Endothelial cell of umbilical vein (primary cell): ENCODE measurements at places on chromosomes 3 and 15.

DNA sequence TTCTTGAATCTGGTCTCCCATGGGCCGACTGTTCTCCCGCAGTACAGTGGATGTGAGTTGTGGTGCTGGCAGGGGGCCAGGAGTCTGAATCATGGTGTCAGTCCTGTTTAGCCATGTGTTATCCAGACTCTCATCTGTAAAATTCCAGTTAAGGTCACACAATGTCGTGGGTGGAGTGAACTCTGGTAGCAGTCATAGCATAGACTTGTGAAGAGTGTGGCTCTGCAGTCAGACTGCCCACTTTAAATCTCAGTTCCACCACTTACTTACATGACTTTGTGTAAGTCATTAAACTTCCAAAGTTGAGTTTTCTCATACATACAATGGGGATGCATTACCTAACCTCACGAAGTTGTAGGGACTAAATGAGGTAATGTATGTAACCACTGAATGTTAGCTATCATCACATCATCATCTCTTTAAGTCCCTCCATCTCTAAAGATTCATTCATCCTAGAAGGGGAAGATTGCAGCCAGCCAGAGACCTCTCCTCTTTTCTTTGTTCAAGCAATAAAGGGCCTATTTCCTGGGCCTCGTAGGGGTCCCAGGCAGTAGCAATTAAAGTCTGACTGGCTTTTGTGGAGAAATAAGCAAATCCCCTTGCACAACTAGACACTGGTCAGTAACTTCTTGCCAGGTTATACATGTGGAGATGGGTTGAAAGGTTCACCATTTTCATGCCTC, 93.9 kb downstream of the PCCB start:
- no peaks in the 10 kb centered on the region for H3K27me3 ChIP-seq
- peak; percentile 91 for DNase-seq
- peaks cover 8% of the 10 kb centered on the region for H3K4me1 ChIP-seq
- no peak overlapping the region for H3K27ac ChIP-seq
- H3K4me3 ChIP-seq, result no peak overlapping the region

DNA sequence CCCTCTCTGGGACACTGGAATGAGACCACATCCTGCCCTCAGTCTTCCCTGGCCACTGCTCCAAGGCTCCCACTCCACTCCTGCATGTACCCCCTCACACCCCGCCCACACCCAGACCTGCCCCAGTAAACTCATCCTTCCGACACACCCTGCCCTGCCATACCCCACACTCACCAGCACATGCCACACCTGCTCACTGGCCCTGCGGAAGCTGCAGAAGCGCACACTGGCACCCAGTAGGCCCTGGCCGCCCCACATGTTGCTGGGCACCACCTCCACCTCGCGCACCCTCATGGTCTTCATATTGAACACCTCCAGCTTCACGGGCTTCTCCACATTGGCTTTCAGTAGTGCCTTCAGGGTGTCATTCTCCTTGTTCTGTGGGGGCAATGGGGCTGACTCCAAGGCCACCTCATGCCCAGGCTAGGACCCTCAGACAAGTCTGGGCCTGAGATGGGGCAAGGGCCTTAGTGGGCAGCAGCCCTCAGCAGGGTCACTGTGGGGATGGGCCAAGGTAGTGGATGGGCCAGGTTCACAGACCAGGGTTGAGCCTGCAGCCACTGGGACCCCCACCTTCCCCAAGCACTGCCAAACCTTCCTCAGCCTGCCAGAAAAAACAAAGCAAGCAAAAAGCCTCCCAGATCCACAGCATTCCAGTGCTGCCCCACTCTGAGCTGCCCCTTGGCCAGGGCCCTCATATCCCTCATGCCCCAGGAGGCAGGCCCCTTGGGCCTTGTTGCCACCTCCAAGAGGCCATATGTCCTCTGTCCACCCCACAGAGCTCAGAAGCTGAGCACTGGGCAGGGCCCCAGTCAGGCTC, 4.7 kb downstream of the GORASP1 start:
- no peak overlapping the region for H3K4me3 ChIP-seq
- no peak for DNase-seq
- no peaks in the 10 kb centered on the region for H3K27me3 ChIP-seq
- peaks cover 16% of the 10 kb centered on the region for H3K4me1 ChIP-seq
- peaks cover 22% of the 10 kb centered on the region for H3K36me3 ChIP-seq

- no peaks in the 10 kb centered on the region for H3K36me3 ChIP-seq
- peaks cover 3% of the 10 kb centered on the region for H3K4me1 ChIP-seq
- DNase-seq, result no peak
- H3K4me3 ChIP-seq, result no peak overlapping the region
Measured at GRCh38 chr3:128590948-128591347, 59.7 kb downstream of the RPN1 start.

GRCh38 chr3:99532246-99532645, 106.1 kb upstream of the COL8A1 start:
- DNase-seq, result peak; percentile 88
- peak overlapping the region; percentile 5 for H3K27ac ChIP-seq
- H3K27me3 ChIP-seq, result no peaks in the 10 kb centered on the region
- H3K4me3 ChIP-seq, result no peak overlapping the region

DNA sequence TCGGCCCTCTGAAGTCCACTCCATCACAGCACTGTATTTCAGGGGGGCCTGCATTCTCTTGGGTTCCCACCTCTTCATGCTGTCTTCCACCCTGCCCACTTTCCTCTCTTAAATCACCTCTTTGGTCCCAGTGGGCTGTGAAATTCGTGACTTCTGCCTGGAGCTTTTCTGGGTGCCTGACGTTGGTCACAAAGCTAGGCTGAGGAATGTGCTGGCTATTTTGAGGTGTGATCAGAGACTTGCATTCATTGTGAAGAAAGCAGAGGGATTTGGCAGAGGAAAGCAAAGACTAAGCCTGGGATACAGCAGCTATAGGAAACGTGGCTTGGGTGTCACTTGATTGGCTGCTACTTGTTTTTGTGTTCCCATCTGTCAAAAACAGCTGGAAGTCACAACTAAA, 202.5 kb downstream of the SATB1 start:
- no peaks in the 10 kb centered on the region for H3K27me3 ChIP-seq
- H3K4me1 ChIP-seq, result no peaks in the 10 kb centered on the region
- H3K27ac ChIP-seq, result no peak overlapping the region
- H3K36me3 ChIP-seq, result no peaks in the 10 kb centered on the region
- DNase-seq, result no peak

DNA sequence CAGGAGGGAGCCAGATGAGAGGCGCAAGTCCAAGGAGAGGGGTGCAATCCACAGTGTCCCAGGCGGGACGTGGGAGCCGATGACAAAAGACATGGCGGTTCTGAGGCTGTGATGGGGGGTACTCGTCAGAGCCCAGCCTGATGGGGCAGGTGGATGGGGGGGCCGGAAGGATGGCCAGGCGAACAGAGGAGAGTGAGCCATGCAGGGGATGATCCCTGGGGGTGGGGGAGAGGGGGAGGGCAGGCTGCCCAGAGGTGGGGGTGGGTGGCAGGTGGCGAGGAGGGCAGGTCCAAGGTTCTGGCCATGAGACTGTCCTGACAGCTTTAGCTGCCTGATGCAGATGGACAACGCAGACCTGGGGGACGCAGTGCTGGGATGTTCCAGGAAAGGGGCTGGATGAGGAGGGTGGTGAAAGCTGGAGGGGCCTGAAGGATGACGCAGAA, 8.9 kb upstream of the CSPG4 start:
- no peak overlapping the region for H3K27ac ChIP-seq
- H3K4me3 ChIP-seq, result no peak overlapping the region
- no peak for DNase-seq
- no peaks in the 10 kb centered on the region for H3K36me3 ChIP-seq
- H3K4me1 ChIP-seq, result no peaks in the 10 kb centered on the region

DNA sequence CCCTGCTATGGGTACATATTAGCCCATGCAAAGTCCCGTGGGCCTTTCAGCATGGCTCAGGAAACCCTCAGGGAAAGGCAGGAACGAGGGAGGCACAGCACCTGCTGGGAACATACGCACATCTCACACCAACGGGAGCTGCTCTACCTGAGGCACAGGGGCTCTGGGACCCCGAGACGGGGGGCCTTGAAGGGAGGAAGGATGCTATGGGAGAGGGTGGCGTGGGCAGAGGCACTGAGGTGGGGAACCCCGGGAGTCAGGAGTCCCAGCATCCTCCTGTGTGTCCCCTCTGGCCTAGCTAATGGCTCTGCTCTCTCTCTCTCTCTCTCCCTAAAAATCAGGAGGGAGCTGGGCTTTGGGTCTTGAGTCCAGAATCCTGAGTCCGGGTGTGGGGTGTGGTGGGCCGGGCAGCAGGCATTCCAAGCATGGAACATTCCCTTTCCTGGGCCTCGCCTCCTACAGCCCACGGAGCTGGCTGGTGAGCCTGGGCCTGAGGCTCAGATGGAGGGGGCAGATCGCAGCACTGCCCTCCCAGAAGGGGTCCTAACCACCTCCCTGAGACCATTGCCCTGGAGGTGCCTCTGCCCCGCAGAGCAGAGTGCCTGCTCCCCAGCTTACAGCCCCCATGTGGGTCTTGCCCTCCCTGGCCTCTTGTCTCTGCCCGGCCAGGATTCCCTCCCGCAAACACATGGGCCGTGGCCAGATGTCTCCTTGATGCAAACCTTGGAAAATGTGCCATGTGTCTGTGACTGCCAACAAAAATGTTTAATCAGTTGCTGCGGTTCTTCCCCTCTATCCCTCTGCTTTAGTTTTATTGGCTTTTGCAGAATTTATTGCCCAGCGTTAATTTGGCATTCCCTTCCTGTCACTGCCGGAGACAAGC, 101.6 kb downstream of the TMEM266 start:
- H3K27me3 ChIP-seq, result no peaks in the 10 kb centered on the region
- H3K36me3 ChIP-seq, result no peaks in the 10 kb centered on the region
- no peak overlapping the region for H3K27ac ChIP-seq
- DNase-seq, result no peak
- H3K4me3 ChIP-seq, result no peak overlapping the region
- no peaks in the 10 kb centered on the region for H3K4me1 ChIP-seq

- DNase-seq, result no peak
- H3K36me3 ChIP-seq, result no peaks in the 10 kb centered on the region
- no peak overlapping the region for H3K4me3 ChIP-seq
- H3K27ac ChIP-seq, result no peak overlapping the region
- H3K27me3 ChIP-seq, result no peaks in the 10 kb centered on the region
Measured at GRCh38 chr15:66886241-66886675, 179.1 kb upstream of the SMAD3 start.

- no peak overlapping the region for H3K4me3 ChIP-seq
- peak; percentile 58 for DNase-seq
- peaks cover 23% of the 10 kb centered on the region for H3K4me1 ChIP-seq
- peaks cover 4% of the 10 kb centered on the region for H3K36me3 ChIP-seq
- H3K27me3 ChIP-seq, result no peaks in the 10 kb centered on the region
- H3K27ac ChIP-seq, result no peak overlapping the region
Measured at GRCh38 chr15:43187544-43188155, 2.4 kb downstream of the CCNDBP1 start.

GRCh38 chr3:30354972-30355371, 251.4 kb upstream of the TGFBR2 start:
- no peak overlapping the region for H3K4me3 ChIP-seq
- no peak overlapping the region for H3K27ac ChIP-seq
- H3K4me1 ChIP-seq, result peaks cover 10% of the 10 kb centered on the region

DNA sequence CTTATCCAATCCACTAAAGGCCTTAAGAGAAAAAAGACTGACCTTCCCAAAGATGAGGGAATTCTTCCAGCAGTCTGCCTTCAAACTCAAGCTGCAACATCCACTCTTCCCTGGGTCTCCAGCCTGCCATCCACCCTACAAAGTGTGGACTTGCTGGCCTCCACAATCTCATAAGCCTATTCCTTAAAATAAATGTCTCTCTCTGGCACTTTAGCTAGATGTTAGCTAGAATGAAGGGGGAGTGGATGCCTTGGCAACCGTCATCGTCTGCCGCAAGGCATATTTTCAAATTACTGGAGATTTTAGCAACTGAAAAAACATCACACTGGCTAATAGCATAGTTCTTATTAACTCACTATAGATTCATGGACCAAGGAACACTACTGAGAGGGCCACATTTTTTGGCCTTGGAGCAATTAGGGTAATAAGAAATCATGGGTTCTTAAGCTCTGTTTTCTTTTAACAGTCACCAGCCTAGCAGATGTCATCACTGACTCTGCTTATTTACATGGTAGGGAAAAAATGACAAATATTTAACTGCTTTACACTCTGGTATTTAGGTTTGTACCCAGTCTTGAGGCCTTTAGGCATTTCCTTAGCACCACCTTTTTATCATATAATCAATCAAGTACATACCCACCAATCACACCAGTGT, 245.3 kb downstream of the MYRIP start:
- DNase-seq, result no peak
- no peaks in the 10 kb centered on the region for H3K27me3 ChIP-seq
- H3K27ac ChIP-seq, result no peak overlapping the region
- H3K36me3 ChIP-seq, result no peaks in the 10 kb centered on the region
- H3K4me1 ChIP-seq, result no peaks in the 10 kb centered on the region
- no peak overlapping the region for H3K4me3 ChIP-seq

GRCh38 chr15:100050877-100051786, 290.6 kb downstream of the ADAMTS17 start:
- H3K36me3 ChIP-seq, result no peaks in the 10 kb centered on the region
- H3K4me1 ChIP-seq, result no peaks in the 10 kb centered on the region
- no peaks in the 10 kb centered on the region for H3K27me3 ChIP-seq
- no peak for DNase-seq
- no peak overlapping the region for H3K27ac ChIP-seq
- H3K4me3 ChIP-seq, result no peak overlapping the region

- DNase-seq, result no peak
- H3K36me3 ChIP-seq, result peaks cover 2% of the 10 kb centered on the region
- no peaks in the 10 kb centered on the region for H3K27me3 ChIP-seq
- H3K4me3 ChIP-seq, result no peak overlapping the region
Measured at GRCh38 chr3:146217324-146217723, 33.6 kb downstream of the PLSCR4 start.
